SJCRH30 (cell line): ENCODE measurements at places on chromosomes 2 and 18. TPM values are rescaled to one million over a fixed set of nuclear protein-coding genes. Genes with fewer than 3 reads are reported as not detected.

Gene CKAP2L
- 31.0 and 33.7 TPM in 2 replicates for total RNA-seq

Gene OR6B2
- not detected in 2 replicates for total RNA-seq

Gene PTH2R
- 0.16 TPM in 1 of 2 replicates, not detected in the other for total RNA-seq

Gene EFHD1
- total RNA-seq = 18.7 and 20.7 TPM in 2 replicates

Gene GATA6
- 0.69 and 1.1 TPM in 2 replicates for total RNA-seq
